Fibroblast of the conjunctiva (primary cell): ENCODE measurements at places on chromosomes 4 and X.

DNA sequence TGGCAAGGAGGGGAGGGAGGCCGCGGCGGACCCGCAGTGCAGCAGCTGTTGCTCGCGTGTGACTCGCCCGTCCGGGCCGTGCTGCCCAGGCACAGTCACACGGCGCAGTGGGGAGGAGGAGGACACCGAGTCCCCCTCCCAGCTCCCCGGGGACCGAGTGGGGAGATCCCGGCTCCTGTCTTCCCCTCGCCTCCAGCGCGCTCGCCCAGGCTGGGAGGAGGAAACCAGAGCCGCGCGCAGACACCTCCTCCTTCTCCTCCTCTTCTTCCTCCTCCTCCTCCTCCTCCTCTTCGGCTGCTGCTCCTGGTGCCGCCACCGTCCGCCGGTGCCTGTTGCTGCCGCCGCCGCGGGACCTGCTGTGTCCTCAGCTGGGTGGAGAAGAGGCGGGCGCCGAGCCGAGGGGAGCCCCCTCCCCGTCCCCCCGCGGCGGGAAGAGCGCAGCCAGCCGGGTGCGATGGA is at the start of gene TBC1D1:
Gene TBC1D1, plus strand, starts transcription at position 284 of the 459 bp plus-strand sequence. CDS start 11,012 bp downstream, outside the sequence.
- no peak for DNase-seq

DNA sequence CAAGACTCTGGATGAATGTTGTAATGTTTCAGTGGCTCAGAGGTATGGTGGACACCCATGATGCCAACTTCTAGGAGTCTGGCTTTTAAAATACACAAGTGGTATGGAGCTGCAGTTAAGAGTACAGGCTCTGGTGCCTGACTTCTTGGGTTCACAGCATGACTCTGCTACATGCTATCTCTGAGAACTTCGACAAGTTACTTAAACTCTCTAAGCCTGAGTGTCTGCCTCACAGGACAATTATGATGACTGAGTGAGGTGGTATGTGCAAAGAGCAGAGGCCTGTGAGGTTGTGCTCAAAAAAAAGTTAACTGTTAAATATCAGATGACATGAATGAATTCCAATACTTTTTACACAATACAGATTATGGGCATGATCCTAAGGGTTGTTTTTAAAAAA is 90.9 kb upstream of the SRD5A3 start:
- DNase-seq, result no peak

GRCh38 chrX:112851161-112851779 is 10.6 kb upstream of the AMOT start:
- DNase-seq, result no peak

- no peak for DNase-seq
These were observed 12.5 kb downstream of the L1CAM start for GRCh38 chrX:153873282-153874084.

DNA sequence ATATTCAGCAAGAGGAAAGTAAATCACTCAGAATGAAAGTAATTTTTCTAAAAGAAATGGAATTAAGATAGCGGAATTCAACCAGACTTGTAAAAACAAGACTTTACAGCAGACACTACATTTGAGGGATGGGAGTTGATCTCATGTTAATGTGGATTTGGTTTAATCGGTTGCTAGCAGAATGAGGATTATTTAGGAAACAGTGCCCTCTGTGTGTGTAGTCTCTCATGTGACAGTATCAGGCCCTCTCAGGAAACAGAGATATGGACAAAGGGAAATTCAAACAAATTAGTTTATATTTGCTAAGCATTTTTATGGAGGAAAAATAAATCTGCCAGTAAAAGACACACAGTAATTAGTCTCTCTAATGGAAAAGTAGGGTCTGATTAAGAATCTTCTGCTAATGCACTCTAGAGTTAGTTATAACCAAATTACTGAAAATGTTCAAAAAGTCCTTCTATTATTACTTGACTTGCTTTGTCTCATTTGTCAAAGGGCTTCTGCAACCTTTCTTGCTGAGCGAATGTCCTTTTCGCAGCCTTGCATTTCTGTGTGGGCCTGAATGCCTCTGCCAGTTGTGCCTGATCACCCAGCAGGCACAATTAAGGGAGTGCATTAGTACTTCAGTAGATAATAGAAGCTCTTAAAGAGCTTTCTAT is 1282.3 kb upstream of the TENM3 start:
- no peak for DNase-seq
